Heart left ventricle (tissue), 16 donors: ENCODE measurements at places on chromosomes 16 and 17.
A peak's percentile ranks its signal among the peaks of the same experiment; 100 is the strongest.

- peak; percentile 90 for DNase-seq
Observed at GRCh38 chr17:47695429-47696376, 1.7 kb downstream of the TBKBP1 start.

GRCh38 chr16:49779979-49780378 is 75.9 kb downstream of the ZNF423 start:
- no peak for DNase-seq

DNA sequence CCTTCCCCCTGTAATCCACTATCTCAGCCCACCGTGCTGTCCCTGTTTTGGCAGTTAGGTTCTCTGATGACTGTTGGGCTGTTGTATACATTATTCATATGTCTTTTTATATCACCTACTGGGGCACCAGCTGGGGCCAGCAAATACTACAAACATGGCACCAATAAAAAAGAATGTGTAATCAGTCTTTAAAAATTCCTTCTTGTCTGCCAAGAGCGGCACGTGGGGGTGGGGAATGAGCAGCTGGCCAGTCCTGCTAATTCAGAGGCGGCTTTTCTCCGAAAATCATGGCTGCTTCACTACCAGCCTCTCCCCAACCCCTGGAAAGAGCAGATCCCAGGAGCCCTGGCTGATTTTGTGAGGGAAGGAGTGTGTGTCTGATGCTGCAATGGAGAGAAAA is 77.7 kb upstream of the EEF2KMT start:
- no peak for DNase-seq

GRCh38 chr16:2308089-2308962 is 32.2 kb downstream of the ABCA3 start:
- DNase-seq = no peak

GRCh38 chr17:12341328-12341727 is 320.7 kb downstream of the MAP2K4 start:
- DNase-seq = no peak

DNA sequence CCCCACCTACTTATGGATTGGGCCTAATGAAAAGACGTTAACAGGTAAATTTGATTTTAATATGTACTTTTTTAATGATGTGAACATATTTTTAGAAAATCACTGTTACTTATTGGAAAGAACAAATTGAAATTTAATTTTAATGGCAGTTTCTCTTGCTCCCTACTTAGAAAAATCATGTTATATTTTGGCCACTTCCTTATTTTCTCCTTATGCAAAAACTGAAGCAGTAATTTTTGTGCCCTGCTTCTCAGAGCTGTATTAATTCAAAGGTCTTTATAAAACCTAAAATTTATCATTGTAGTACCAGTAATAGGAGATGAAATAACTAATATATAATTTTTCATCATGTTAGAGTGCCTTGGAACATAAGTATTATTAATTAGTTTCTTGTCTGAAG is 2.8 kb downstream of the ZPBP2 start:
- DNase-seq = no peak

DNA sequence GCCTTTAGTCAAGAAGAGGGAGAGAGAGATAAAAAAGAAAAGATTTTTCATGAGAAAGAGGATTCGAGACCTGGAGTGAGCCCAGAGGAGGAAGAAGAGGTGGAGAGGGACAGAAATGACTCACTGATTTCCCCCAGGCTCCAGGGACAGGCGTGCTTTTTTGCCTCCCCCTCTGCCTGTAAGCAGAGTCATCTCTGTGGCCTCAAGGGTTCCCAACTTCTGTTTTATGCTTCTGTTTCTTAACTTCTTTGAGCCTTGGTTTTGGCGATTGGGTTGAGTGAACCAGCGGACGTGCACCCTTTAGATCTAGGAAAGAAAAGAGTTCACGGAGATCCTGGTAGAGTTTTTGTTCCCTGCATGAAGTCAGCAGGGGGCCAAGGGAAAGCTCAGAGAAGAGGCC is 147.9 kb upstream of the NOL11 start:
- no peak for DNase-seq

DNA sequence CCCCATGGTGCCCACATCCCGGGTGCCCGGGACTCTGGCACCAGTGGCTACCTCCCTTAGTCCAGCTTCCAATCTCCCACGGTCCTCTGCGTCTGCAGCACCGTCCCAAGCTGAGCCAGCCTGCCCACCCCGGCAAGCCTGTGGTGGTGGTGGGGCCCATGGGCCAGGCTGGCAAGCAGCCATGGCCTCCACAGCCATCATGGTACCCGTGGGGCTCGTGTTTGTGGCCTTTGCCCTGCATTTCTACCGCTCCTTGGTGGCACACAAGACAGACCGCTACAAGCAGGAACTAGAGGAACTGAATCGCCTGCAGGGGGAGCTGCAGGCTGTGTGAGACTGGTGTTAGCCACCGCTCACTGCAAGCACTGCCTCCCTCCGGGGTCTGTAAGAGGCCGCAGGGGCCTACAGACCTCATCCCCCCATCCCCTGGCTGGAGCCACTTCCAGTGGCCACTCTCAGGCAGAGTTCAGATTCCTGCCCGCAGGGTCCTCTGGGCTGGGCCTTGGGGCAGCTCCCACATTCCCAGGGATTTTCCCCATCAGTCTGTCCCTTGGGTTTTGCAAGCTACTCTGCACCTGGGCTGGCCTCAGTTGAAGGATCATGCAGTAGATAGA is 3.9 kb upstream of the SETD1A start:
- DNase-seq = peak; percentile 72

DNA sequence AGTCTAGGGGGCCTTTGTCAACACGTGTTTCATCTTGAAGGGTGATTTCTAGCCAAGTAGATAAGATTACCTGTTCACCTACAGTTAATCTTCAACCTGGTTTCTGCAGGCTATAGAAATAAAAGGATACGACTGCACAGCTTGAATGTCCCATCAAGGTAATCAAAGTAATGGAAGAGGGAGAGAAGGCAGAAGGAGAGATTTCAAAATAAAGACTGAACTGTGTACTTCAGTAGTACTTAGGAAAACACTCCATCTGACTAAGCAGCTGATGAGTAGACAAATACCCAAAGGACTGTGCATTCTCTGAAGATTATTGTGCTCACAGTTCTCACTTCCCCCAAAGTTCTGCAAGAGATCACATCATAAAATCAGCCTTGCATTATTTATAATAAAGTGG is 5.8 kb upstream of the RFFL start:
- DNase-seq = no peak

DNA sequence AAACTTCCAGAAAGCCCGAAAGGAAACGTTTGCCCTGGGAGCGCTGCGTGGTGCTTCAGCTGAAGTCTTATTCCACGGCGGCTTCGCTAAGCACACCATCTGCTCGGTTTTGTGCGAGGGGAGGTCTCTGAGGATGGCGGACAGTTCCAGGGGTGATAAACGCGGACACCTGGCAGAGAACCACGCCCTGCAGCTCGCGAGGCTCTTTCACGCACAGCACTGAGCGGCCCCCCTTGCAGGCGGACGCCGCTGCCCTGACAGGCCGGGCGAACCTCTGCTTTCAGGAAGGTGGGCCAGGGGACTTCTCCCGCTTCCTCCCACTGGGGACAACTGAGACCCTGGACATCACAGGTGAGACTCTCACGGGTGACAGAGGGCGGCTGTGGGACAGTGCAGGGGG is 3.7 kb downstream of the MVD start:
- no peak for DNase-seq

DNA sequence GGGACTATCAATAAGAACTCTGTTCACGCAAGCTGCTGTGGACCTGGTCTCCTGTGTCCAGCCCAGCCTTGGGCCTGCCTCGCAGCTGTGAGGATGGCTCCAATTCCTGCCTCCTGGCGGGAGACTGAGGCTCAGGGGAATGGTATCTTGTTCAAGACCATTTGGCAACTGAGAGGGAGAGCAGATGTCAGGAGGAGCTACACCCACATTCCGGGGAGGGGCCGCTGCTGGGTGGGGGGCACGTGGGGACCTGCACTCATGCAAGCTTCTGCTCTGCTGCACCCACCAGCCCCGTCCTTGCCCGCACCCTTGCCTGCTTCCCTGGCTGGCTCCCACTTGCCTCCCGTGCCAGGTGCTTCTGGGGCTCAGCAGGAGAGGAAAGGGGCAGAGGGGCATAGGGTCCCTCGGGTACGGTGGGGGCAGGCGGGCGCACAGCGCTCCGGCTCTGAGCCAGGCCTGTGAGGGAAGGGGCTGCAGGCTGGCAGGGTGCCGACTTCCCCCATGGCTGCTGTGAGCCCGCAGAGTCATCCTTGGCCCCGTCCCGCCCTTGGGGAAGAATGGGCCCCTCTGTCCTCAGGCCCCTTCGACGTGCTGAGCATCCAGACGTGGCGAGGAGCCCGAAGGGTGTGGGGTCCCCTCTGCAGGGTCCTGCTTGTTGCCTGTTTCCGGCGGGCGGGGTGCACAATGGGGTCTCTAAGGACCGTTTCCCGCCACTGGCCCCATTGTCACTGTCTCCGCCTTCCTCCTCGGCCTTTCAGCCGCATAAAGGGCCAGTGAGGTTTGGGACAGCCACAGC is 2.7 kb downstream of the METRN start:
- no peak for DNase-seq

DNA sequence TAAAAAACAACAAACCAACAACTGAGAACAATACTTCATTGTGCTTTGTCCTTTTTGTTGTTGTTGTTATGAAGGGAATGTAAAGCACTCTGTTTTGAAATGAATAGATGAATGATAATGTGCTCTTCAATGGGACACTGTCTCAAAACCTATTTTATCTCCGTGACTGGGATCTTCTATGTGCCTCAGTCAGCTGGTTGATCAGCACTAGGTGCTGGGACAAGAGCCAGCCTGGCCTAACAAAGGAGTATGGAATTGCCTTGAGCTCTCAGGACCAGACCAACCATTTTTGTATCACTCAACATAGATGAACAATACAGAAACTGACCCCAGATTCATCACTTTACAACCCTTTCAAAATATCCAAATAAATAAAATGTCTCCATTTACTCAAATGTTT is 440.2 kb downstream of the KCNJ2 start:
- no peak for DNase-seq

DNA sequence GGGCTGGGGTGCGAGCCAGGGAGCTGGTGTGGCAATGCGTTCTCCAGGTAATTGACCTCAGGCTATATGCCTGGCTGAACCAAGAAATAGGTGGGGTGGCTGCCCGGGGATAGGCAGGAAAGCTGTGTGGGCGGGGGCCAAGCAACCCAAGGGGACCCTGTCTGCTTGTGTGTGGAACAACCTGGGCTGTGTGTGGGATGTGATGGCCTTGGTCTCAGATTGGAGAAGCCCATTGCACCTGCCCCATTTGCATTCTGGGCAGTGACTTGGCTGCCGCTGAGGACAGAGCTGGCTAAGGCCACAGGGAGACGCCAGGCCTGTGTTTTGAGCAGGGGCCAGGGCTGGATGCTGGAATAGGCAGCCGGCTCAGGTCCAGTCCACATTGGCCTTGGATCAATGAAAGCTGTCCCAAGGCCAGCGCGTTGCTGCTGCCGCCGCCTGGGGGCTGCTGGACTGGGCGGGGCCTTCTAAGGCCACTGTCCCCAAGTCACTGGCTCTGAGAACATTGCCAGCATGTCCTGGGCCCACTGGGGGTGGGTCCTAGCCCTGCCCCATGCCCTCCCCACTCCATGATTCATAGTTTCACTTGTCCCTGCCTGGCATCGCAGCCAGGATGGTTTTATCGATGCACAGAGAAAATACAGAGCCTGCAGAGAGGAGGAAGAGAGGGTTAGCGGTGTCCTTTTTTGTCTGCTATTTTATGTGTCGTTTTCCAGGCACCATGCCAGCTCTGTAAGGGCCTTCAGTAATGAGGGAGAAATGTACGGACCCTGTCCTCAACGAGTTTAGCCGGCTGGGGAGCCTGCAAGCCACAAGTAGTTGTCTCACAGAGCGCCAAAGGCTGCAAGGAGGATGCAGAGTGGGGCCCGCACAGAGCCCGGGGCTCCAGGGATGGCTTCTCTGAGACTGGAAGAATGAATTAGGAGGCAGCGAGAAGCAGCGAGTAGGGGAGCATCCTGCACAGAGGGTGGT is 43.9 kb downstream of the NKD1 start:
- peak; percentile 87 for DNase-seq

DNA sequence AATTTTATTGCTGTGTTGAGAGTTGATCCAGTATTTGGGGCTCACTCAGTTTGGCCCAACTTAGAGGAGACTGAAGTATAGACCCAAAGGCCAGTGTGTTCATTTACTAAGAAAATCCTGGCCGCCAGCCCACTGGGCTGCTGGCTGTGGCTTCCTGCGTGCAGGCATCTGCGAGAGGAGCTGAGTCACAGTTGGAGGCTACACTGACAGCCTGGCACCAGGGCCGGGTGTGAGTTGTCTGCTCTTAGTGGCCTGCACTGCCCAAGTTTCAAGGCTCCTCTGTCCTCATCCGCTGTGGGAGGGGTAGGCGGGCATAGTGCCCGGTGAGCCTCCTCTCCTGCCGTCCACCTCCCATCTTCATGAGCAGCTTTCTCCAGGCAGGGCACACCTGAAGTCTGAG is 54.2 kb downstream of the PLD6 start:
- DNase-seq = peak; percentile 91

DNA sequence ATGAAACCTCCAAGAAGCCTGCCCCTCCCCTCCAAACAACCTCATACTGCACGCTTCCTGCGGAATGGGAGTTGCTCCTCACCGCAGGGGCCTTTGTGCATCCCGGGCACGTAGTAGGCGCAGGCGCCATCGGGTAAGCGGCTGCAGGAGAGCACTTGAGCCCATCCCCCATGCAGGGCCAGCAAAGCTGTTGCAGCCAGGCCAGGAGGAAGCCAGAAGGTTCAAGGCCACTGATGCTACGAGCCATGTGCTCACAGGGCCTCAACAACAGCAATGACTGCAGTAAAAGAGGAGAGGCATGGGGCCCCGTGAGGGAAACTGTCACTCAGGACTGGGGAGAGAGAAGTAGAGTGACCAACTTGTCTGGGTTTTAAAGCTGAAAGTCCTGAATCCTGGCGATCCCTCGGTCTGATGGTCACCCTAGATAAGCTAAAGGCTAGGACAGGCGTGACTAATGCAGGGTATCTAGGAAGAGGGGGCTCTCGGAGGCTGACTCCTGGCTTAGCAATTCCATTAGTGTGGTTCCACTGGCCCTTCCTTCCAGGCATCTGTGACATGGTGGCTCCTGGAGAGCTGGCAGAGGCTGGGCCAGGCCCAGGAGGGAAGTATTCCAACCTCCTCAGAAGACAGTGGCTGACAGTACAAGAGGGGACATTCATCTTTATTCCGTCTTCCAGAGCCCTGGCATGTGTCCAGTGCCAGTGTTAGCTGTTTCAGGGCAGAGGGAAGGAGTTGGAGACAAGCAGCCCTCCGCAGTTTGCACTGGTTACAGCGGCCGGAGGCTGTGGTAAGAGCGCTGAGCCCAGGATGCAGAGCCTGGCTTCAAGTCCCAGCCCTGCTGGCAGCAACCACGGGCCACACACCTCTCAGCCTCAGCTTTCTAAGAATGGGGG is 20.8 kb downstream of the GOSR2 start:
- peak; percentile 11 for DNase-seq

- peak; percentile 85 for DNase-seq
Observed at GRCh38 chr16:4315186-4316107, at the start of gene GLIS2. GLIS2 (plus strand) TSS chr16:4316067; CDS start chr16:4332281, 16,214 bp downstream.
